Osteoblast (primary cell): ENCODE measurements at places on chromosomes 5 and 9. TPM values are rescaled to one million over a fixed set of nuclear protein-coding genes. Genes with fewer than 3 reads are reported as not detected.

GKAP1 gene
- 1.1 and 1.5 TPM in 2 replicates for total RNA-seq

EDIL3 gene
- total RNA-seq, result 366 and 406 TPM in 2 replicates

MTRR gene
- total RNA-seq, result 36.2 and 36.6 TPM in 2 replicates

KIAA0825 gene
- 8.0 and 10.0 TPM in 2 replicates for total RNA-seq

DNAH5 gene
- 0.36 and 0.59 TPM in 2 replicates for total RNA-seq

PROB1 gene
- 1.1 and 1.2 TPM in 2 replicates for total RNA-seq

MAMDC4 gene
- 0.88 and 1.4 TPM in 2 replicates for total RNA-seq

PCDHB7 gene
- total RNA-seq, result 2.2 and 2.4 TPM in 2 replicates

INIP gene
- 15.6 and 16.8 TPM in 2 replicates for total RNA-seq

GRCh38 chr9:121135642-121136041 is 60.9 kb downstream of the CNTRL start:
- no peaks in the 10 kb centered on the region for H3K4me1 ChIP-seq
- H3K36me3 ChIP-seq, result peaks cover 11% of the 10 kb centered on the region
- no peaks in the 10 kb centered on the region for H3K27me3 ChIP-seq
- H3K27ac ChIP-seq, result no peak overlapping the region
- no peak overlapping the region for H3K4me3 ChIP-seq

- H3K4me1 ChIP-seq, result no peaks in the 10 kb centered on the region
- no peaks in the 10 kb centered on the region for H3K36me3 ChIP-seq
- peaks cover 24% of the 10 kb centered on the region for H3K27me3 ChIP-seq
- no peak for DNase-seq
Measured at GRCh38 chr5:133820507-133820906, 147.9 kb downstream of the C5orf15 start.

- no peaks in the 10 kb centered on the region for H3K36me3 ChIP-seq
- no peaks in the 10 kb centered on the region for H3K27me3 ChIP-seq
- H3K4me3 ChIP-seq, result no peak overlapping the region
- DNase-seq, result no peak
Measured at GRCh38 chr5:111261610-111262009, 37.4 kb downstream of the CAMK4 start.

DNA sequence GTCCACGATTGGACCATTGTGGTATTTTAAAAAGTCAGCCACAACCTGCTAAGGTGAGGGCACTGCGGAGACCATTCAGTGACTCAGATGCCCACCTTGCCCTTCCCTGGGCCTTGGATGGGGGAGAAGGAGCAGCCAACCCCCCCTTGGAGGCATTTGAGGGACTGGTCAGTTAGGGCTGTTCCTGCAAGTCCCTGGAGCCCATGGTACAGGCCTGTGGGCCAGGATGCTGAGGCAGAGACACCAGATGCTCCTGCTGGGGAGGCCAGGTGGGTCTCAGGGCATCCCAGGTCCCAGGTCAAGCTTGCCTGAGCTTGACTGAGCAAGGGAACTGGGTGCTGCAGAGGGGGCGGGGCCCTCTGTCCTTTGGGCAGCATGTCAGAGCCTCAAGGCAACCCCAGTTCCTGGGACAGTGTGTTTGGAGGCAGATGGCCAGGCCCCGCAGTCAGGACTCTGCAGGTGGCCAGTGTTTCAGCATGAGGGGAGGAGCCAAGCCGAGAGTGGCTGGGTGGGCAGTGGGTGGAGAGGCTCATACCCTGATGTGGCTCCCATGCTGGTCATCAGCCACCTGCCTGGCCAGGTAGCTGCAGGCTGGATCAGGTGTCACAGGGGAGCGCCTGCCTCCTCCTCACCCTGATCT is 27.5 kb downstream of the SLC6A3 start:
- H3K27ac ChIP-seq, result no peak overlapping the region
- peak; percentile 47 for DNase-seq
- H3K27me3 ChIP-seq, result no peaks in the 10 kb centered on the region
- H3K36me3 ChIP-seq, result no peaks in the 10 kb centered on the region
- no peaks in the 10 kb centered on the region for H3K4me1 ChIP-seq
- no peak overlapping the region for H3K4me3 ChIP-seq

- H3K27ac ChIP-seq, result no peak overlapping the region
- no peaks in the 10 kb centered on the region for H3K27me3 ChIP-seq
- H3K4me3 ChIP-seq, result no peak overlapping the region
- H3K4me1 ChIP-seq, result no peaks in the 10 kb centered on the region
Measured at GRCh38 chr9:27722866-27723265, 149.6 kb upstream of the C9orf72 start.

- peaks cover 11% of the 10 kb centered on the region for H3K4me1 ChIP-seq
- no peaks in the 10 kb centered on the region for H3K36me3 ChIP-seq
- no peaks in the 10 kb centered on the region for H3K27me3 ChIP-seq
- DNase-seq, result peak; percentile 26
Measured at GRCh38 chr5:128579093-128579492, 41.0 kb upstream of the FBN2 start.

- peak overlapping the region; percentile 78 for H3K27ac ChIP-seq
- peaks cover 43% of the 10 kb centered on the region for H3K4me1 ChIP-seq
- H3K36me3 ChIP-seq, result peaks cover 67% of the 10 kb centered on the region
- peak overlapping the region; percentile 97 for H3K4me3 ChIP-seq
- H3K27me3 ChIP-seq, result no peaks in the 10 kb centered on the region
Measured at GRCh38 chr5:179620703-179621350, 2.6 kb downstream of the HNRNPH1 start.

- peak; percentile 68 for DNase-seq
- peaks cover 10% of the 10 kb centered on the region for H3K4me1 ChIP-seq
- no peak overlapping the region for H3K4me3 ChIP-seq
Measured at GRCh38 chr9:130327070-130327780, 61.7 kb downstream of the HMCN2 start.

DNA sequence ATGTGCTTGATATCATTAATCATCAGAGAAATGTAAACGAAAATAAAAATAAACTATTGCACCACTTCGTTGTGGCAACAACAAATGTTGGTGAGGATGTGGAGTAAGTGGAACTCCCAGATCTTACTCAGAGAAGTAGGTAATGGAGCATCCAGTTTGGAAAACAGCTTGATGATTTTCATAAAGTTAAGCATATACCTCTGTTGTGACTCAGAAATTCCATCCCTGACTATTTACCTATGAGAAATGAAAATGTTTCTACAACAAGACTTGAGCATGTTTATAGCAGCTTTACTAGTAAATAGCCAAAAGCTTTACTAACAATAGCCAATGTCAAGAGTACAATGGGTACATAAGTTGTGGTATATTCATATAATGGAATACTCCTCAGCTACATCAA is 214.7 kb upstream of the NMUR2 start:
- no peak overlapping the region for H3K4me3 ChIP-seq
- H3K27ac ChIP-seq, result no peak overlapping the region
- H3K27me3 ChIP-seq, result no peaks in the 10 kb centered on the region
- no peak for DNase-seq
- H3K4me1 ChIP-seq, result no peaks in the 10 kb centered on the region

- no peak overlapping the region for H3K4me3 ChIP-seq
- peak overlapping the region; percentile 95 for H3K27ac ChIP-seq
- H3K36me3 ChIP-seq, result no peaks in the 10 kb centered on the region
- peaks cover 22% of the 10 kb centered on the region for H3K4me1 ChIP-seq
- DNase-seq, result no peak
Measured at GRCh38 chr9:131669269-131670157, 70.4 kb downstream of the RAPGEF1 start.

- H3K36me3 ChIP-seq, result no peaks in the 10 kb centered on the region
- H3K4me3 ChIP-seq, result peak overlapping the region; percentile 37
- H3K27ac ChIP-seq, result peak overlapping the region; percentile 87
- no peaks in the 10 kb centered on the region for H3K27me3 ChIP-seq
- DNase-seq, result no peak
Measured at GRCh38 chr5:95726811-95727763, 4.0 kb upstream of the RHOBTB3 start.

- no peaks in the 10 kb centered on the region for H3K27me3 ChIP-seq
- H3K4me3 ChIP-seq, result peak overlapping the region; percentile 48
- H3K4me1 ChIP-seq, result peaks cover 67% of the 10 kb centered on the region
- peak overlapping the region; percentile 99 for H3K27ac ChIP-seq
Measured at GRCh38 chr5:158700231-158701006, 399.3 kb downstream of the EBF1 start.

DNA sequence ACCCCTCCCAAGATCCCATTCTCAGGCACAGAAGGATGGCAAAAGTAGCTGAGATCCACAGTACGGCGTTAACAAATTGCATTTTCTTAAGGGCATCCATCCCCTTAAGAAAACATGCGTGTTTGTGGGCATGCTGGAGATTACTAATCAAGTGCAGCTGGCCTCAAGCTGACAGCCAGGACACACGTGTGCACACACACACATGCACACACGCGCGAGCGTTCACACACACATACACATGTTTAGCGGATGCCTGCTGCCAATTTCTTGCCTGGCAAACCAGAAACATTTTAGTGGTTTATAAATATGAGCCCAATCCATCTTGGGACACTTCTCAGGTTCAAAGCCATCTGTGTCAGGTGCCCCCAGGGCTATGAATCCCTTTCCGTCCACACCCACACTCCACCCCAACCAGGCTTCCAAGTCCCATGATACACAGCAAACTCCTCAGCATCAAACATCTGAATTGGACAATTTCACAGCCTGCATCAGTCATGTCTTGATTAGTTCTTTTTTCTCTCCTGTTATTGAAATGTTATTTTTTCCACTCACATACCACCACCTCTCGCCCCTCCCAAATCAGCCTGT is 23.5 kb upstream of the SMIM23 start:
- peaks cover 21% of the 10 kb centered on the region for H3K27me3 ChIP-seq
- no peaks in the 10 kb centered on the region for H3K36me3 ChIP-seq

DNA sequence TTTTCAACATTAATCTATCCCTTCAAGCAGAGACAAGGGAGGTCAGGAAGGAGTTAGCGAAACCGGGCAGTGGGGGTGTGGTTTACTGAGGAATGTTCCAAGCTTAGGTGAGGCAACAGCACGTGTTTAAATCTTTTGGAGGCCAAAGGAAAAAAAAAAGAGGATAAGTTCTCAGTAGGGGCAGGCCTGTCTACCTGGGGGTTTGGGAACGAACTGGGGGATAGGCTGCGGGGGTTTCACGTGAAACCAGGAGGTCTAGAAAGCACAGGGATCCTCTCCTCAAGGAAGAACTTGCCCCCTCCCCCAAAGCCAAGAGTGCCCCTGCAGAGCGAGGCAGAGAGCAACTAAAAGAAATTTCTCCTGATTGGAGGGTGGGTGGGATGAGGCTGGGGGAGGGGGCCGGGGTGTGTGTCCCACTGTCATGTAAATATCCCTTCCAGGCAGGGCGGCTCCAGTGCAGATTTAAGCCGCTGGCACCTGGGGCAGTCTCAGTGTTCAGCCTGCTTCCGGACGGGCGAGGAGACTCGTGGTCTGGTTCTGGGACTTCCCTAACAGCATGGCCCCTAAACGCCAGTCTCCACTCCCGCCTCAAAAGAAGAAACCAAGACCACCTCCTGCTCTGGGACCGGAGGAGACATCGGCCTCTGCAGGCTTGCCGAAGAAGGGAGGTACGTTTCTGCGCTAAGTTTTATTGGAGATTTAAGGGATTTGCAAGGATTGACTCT is 5.5 kb upstream of the SET start:
- DNase-seq, result peak; percentile 71
- peak overlapping the region; percentile 85 for H3K4me3 ChIP-seq
- H3K4me1 ChIP-seq, result peaks cover 12% of the 10 kb centered on the region
- peak overlapping the region; percentile 84 for H3K27ac ChIP-seq

GRCh38 chr5:8752595-8752994 is 793.3 kb downstream of the SEMA5A start:
- no peaks in the 10 kb centered on the region for H3K36me3 ChIP-seq
- H3K4me1 ChIP-seq, result no peaks in the 10 kb centered on the region
- no peak overlapping the region for H3K27ac ChIP-seq

GRCh38 chr9:137006116-137007003 is 10.0 kb upstream of the CLIC3 start:
- no peak overlapping the region for H3K27ac ChIP-seq
- H3K36me3 ChIP-seq, result no peaks in the 10 kb centered on the region
- no peaks in the 10 kb centered on the region for H3K27me3 ChIP-seq
- H3K4me1 ChIP-seq, result peaks cover 4% of the 10 kb centered on the region
- DNase-seq, result no peak

- H3K27ac ChIP-seq, result peak overlapping the region; percentile 65
- no peaks in the 10 kb centered on the region for H3K27me3 ChIP-seq
- peaks cover 10% of the 10 kb centered on the region for H3K4me1 ChIP-seq
Measured at GRCh38 chr5:119269061-119269944, 86.5 kb upstream of the TNFAIP8 start.

DNA sequence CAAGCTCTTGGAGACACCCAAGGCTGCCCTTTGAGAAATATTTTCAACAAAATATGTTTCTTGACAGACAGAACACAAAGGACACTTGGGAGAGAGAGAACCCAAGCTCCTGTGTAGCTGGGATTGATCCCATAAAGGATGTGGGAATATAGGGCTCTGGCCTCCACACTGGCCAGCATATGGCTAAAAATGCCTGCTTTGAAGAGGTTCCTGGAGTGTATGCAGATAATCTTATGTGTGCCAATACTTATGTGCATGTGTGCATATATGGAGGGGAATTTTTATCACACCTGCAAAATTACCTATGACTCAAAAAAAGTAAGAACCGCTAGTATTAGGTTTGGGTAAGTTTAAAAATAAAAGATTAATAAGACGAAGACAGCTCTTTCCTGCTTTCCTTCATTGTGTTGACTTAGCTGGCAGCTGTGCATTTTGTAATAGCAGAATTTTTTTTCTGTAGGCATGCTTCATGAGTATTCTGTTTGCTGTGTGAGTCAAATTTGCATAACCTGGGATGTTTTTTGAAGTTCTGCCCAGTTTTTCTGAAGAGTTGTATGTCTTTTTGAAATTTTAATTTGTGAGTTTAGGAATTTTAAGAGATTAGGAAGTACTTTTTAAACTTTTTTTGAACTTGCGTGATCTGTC is 42.6 kb downstream of the HACD4 start:
- H3K27ac ChIP-seq, result no peak overlapping the region
- no peaks in the 10 kb centered on the region for H3K27me3 ChIP-seq
- H3K4me1 ChIP-seq, result peaks cover 8% of the 10 kb centered on the region
- no peak overlapping the region for H3K4me3 ChIP-seq
- DNase-seq, result peak; percentile 8

- no peak overlapping the region for H3K27ac ChIP-seq
- no peak overlapping the region for H3K4me3 ChIP-seq
- no peaks in the 10 kb centered on the region for H3K36me3 ChIP-seq
- H3K4me1 ChIP-seq, result no peaks in the 10 kb centered on the region
- no peaks in the 10 kb centered on the region for H3K27me3 ChIP-seq
- DNase-seq, result no peak
Measured at GRCh38 chr5:5905186-5905585, 473.2 kb downstream of the MED10 start.
